Ovary (tissue), 10 donors: ENCODE measurements at places on chromosomes 4 and X.
A peak's percentile ranks its signal among the peaks of the same experiment; 100 is the strongest.

GRCh38 chr4:184713887-184714286 is 20.0 kb downstream of the CENPU start:
- DNase-seq = no peak

DNA sequence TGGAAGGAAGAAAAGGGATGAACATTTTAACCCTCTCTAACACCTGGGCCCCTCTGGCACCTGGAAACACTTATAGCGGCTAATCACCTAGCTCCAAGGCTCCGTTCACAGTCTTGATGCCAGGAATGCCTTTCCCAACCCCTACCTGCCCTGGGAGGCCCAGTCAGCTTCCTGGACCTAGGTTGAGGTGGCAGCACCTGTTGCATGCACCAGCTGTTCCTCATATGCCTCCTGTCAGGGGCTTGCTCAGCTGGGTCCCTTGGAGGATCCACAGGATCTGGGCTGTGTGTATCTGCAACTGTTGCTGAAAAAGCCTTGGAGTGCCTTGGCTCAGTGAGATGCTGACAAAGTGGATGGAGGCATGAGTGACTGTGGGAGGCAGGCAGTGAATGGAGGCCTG is 4.4 kb downstream of the CFP start:
- no peak for DNase-seq

DNA sequence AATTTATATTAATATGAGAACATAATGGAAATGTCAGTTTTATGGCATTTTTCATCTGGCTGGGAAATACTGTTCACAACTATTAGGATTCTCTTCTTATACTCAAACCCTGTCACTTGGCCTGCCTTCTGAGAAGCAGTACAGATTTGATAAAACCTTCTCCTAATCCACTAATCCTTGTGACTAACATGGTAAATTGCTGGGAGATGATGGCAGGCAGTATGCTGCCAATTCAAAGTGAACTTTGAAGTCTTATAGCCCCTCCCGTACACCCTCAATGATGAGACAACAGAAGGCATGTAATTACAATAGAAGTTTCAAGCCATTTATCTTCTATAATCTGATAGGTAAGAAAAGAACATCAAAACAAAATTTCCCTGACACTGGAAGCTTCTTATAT is 36.9 kb downstream of the PAQR3 start:
- no peak for DNase-seq

DNA sequence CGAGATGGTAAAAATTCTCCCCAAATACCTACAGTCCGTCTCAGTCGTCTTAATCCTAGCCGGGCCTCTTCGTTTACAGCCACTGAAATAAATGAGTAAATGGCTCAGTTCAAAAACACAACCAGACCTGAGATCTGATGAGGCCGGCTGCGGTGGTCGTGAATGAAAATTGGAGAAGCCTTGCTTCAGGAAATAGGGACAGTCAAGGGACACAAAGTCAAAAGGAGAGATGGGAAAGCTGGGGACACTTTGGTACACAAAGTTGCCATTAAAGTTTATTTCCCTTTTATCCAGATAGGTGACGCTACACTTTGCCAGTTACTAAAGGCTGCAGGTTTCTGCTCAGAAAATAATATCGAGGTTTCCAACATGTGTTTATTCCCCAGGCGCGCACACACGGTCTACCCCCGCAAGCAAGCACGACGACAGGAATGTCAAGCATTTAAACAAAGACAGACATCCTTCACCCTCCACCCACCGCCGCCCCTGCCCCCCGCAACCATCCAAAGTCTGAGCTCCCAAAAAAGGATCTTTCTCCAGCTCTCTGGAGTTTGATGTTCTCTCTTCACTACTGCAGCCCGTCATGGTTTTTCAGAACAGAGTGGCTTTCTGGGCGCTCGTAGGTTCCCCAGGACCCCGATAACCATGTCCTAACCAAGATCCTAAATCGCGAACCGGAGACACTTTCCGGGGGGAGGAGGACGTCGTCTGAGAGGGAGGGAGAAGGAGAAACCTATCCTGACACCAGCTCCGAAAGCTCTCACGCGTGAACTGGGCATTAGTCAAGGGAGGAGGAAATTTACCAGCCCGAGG is 1.3 kb upstream of the PCDH7 start:
- no peak for DNase-seq

GRCh38 chr4:183873409-183874185 is 31.5 kb upstream of the STOX2 start:
- no peak for DNase-seq

DNA sequence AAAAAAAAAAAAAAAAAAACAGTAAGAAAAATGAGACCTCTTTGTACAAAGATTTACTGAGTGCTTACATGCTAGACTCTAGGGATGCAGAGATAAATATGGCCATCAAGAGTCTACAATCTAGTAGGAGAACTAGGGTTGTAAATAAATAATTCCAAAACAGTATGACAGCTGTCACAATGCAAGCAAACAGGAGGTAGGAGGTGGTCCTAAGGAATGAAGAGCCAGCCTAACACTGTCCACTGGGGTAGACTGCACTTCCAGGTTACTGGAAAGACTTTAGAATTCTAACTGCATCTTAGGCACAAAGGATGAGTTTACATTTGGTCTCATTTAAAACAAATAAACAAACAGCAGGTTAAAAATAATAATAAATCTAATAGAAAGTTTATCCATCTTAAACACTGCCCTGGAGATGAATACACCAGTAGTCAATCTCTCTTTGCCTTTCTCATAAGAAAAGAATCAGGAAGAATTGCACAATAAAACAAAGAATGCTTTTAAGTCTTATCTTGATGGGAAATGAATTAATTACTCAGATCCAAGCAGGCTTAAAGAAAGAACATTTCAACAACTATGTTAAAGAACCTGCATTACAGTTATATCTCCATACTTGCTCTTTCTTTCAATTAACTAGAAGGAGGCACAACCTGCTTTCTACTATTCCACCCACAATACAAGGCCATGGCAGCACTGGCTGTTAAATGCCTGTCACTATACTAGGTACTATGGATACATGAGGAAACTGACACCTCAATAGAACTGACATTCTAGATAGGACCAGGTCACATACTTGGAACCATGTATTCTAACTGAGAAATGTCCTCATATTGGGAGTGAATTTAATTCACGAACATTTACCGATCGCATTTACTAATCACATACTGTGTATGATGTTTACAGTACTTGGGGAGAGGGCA is 12.7 kb downstream of the ADGRA3 start:
- no peak for DNase-seq

- no peak for DNase-seq
These were observed 263.2 kb upstream of the ITM2A start for GRCh38 chrX:79630033-79631009.

- DNase-seq = no peak
These were observed 130.2 kb downstream of the TMA16 start for GRCh38 chr4:163624727-163625126.

- DNase-seq = no peak
These were observed 77.5 kb downstream of the MSN start for GRCh38 chrX:65744965-65745364.

DNA sequence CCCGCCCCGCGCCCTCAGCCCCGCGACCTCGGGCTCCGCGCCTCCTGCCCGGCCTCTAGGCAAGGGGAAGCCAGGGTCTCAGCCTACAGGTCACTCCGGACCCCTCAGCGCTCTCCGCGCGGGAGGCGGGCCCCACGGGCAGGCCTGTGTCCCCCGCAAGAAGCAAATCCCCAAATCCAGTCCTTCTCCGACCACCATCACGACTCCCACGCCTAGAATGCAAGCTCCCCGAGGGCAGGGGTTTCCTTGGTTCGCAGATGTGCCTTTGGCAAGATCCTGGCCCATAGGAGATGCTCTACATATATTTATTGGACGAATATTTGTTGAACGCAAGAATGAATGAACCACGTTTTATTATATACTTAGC is 260 bp upstream of the CCDC149 start:
- DNase-seq = no peak

GRCh38 chr4:173748353-173748752 is 218.3 kb upstream of the HAND2 start:
- DNase-seq = no peak

DNA sequence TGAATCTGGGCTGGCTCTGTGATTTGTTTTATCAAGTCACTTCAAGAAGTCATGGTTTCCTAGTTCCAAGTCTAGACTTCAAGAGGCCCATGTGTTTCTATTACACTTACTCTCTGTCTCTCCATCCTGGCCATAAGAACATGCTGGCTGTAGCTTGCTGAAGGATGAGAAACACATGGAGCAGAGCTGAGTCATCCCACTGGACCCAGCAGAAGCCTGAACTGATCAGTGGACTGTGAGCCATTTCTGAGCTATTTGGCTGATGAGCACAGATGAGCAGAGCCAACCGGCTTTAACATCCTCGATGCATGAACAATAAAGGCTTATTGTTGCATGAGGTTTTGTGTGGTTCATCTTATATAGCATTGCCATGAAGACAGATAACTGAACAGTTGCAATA is 290.6 kb upstream of the BOD1L1 start:
- DNase-seq = no peak

- no peak for DNase-seq
These were observed 152.1 kb upstream of the VCX start for GRCh38 chrX:7690842-7691241.

DNA sequence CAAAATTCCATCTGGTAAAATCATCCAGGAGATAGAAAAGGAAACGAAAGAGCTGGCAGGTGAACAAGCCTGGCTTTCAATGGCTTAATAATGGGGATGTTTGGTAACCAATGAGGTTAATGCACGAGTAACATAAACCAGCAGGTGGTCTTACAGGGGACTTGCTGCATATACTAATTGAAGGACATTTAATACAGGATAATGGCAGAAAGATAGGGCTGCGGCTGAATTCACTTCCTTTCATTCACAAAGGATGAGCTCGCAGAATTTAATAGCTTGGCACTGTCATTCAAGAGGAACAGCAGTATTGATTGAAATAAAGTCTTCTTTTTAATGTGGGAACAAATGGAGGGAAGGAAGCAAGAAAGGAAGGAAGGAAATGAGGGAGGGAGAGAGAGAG is 156.3 kb upstream of the RAI2 start:
- DNase-seq = no peak

DNA sequence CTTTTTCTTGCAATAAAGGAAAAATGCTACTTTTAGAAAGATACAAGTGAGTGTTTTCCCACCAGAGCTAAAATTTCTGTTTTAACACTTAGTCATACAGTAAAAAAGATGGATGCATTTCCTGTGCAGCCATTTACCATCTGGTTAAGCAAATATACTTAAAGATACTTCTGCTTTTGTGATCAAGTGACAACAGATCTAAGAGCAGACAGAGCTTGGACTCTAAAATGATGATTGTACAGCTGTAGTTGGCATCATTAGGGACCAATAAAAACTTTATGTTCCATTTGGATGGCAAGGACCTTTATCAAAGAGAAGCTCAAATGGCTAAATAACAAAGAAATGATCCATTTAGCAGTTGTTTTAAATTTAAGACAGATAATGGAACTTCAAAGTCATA is 270.8 kb downstream of the FSTL5 start:
- DNase-seq = no peak

DNA sequence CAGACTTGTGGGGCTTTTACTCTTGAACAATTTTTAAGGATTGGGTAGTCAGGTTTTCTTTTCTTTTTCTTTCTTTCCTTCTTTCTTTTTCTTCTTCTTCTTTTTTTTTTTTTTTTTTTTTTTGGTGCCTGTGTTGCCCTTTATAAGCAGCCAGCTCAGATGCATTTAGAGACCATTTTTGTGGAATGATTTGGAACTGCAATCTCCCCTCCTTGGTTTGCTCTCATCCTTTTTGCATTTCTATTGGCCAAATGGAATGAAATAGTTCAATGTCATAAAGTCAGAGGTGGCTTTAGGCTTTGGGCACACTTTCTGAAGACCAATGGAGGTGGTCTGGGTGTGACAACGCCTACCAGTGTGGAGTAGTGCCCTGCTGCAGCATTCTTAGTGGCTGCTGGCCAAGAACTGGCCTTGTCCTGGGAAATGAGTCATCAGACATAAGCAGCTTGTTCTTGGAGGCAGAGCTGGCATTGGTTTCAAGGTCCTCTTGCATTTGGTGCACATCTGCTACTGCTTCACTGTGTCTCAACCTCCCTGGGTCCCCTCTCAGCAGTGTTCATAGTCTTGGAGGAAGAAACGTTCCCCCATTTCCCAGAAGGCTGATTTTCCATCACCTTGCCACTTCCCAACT is 84.5 kb downstream of the CT47B1 start:
- peak; percentile 78 for DNase-seq

DNA sequence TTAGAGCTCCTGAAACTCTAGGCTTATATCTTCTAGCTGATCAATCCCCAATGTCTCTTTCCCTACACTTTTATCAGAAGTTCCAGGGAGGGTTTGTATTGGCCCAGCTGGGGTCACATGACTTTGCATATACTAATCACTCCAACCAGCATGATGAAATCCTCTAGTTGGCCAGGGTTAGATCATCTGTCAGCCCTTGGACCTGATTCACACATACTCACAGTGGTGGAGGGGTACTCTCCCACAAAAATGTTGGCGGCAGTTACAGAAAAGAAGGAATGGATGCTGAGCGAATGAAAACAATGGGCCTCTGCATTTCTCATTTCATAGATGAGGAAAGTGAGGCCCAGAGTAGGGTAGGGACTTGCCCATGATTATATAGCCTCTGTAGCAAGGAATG is 151.1 kb downstream of the PJA1 start:
- no peak for DNase-seq

GRCh38 chr4:76072760-76073159 is 1.7 kb upstream of the ART3 start:
- no peak for DNase-seq

DNA sequence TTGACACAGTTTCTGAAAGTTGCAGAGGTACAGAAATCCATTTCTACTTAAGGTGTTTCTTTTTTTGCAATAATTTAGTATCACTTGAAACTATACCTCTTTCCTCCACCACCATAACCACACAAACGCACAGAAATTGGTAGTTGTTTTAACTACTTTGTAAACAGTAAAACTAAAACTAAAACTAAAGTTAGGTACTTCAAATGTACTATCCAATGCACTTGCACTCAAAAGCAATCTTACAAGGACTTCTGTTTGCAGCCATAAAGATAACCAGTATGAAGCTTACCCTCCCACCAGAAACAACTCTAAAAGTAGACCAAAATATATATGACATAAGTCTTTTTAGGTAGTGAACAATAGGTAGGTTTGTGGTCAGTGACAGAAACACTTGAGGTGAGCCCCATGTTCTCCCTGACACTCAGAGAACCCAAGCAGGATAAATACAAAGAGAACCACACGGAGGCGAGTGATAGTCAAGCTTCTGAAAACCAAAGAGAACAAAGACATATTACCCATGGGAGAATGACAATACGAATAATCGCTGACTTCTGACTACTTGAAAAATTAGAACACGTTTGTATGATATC is 72.2 kb upstream of the VBP1 start:
- no peak for DNase-seq

- DNase-seq = no peak
These were observed 323.8 kb downstream of the FBXW7 start for GRCh38 chr4:152211936-152212653.

DNA sequence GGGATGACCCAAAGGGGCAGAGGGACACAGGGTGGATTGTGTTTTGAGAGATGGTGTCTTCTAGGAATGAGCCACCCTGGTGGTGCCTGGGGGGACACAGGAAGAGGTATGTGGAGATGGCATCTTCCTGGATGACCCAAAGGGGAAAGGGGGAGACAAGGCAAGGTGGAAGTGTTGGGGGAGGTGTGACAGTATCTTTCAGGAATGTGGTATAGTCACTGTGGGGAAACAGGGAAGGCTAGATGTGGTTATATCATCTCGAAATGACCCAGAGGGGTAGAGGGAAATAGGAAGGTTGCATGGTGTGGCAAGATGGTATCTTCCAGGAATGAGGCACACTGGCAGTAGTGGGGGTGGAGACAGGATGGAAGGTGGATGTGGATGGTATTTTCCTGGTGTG is 62.9 kb downstream of the MAOA start:
- no peak for DNase-seq
